Right lobe of liver (tissue), 6 donors: ENCODE measurements at places on chromosomes 12 and 14. TPM values are rescaled to one million over a fixed set of nuclear protein-coding genes. Genes with fewer than 3 reads are reported as not detected.

DNA sequence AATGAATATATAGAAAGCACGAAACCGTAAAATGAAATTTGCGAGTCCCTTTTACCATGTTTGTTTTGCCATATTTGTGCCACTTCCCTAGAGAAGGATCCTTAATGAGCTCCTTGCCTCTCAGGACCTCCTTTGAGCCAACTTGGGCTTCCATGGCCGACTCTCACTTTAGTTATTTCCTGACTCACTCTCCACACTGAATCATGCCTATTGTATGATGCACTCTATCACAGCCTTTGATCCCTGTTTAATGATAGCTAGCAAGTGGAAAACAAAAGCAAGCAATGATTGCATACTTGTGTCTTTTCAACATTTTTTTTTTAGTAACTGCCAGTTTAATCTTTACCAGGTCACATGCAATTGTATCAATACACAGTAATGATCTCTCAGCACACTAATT is 153.2 kb downstream of the CCER1 start:
- no peak for DNase-seq

DNA sequence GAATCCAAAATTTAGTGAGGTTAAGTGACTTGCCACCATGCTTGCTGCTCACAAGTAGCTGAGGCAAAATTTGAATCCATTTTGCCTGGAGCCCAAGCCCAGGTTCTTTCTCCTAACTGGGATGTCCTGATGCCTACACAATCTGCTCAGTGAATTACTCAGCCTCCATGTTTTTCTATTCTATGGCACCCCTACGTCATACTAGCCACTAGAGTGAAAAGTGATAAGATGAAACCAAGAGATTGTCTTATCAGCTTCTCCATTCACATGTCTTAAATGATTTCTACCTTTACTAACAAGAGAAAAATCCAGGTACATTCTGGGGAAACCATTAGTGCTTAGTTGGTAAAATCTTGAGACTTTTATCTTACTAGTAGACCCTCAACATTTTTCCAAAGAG is 720.1 kb downstream of the DIO2 start:
- no peak for DNase-seq

DNA sequence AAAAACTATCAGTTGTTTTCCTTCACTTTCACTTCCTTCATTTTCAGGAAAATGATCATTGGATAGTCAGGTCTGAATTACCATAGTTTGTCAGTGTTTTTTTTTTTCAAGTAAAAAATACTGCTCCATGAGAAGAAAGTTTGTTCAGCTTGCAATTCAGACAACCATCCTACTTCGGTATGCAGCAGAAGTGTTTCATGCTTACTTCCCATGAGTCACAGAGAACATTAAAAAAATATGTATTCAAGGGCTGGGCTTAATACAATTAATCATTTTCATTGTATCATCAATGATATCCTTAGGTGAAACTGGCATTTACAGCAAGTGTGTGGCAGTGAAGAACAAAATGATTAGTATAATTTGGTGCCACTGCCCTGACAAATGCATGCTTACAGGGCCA is 21.6 kb downstream of the PYM1 start:
- DNase-seq, result no peak

GRCh38 chr14:46087604-46088003 is 564.0 kb downstream of the RPL10L start:
- DNase-seq, result no peak

- DNase-seq, result no peak
Observed at GRCh38 chr12:8628731-8629130, 16.1 kb upstream of the AICDA start.

DNA sequence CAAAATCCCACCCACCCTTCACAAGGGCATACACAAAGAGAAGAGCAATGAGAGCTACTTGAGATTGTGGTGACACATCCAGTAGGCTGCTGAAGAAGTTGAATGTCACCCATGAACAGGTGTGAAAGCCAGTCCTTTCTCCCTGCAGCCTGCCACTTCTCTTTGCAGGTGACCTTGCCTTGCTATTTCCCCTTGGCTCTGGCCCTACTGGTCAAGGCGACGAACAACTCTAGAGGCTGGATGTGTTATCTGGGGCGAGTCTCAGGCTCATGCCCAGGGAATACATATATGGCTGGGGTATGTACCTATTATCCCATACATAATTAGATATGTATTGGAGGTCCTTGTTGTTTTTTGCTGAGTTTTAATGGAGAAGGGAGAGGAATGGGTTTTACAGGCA is 70.2 kb upstream of the EGLN3 start:
- no peak for DNase-seq

- DNase-seq, result no peak
Observed at GRCh38 chr12:120237360-120238171, 28.0 kb downstream of the PXN start.

DNA sequence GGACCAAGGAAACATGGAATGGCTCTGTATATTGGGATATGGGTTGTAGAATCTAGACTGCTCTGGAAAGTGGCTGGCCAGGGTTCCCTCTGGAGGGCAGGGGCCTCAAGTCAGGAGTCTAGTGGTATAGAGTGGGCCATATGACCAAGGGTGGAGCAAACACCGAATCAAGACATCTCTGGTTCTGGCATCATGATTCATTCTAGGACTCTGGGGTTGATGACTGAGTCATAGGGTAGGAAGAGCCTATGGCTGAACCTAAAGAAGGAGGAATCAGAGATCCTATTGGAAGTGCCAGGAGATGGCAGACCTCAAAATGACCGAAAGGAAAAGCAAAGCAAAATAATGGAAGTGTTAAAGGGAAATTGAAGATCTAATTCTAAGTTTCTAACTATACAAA is 356.4 kb upstream of the PRICKLE1 start:
- no peak for DNase-seq

- DNase-seq, result no peak
Observed at GRCh38 chr12:22262309-22262708, 72.2 kb downstream of the ST8SIA1 start.

The STAT6 gene
- total RNA-seq, result 108 TPM

The HAL gene
- 95.8 TPM for total RNA-seq

The MARK3 gene
- total RNA-seq, result 29.1 TPM

The OAS3 gene
- total RNA-seq, result 4.7 TPM

The ITGA5 gene
- total RNA-seq, result 35.5 TPM

The FAM181A gene
- total RNA-seq, result not detected
